Hippocampal formation (tissue), 2 donors: ENCODE measurements at places on chromosomes 6 and 20.

DNA sequence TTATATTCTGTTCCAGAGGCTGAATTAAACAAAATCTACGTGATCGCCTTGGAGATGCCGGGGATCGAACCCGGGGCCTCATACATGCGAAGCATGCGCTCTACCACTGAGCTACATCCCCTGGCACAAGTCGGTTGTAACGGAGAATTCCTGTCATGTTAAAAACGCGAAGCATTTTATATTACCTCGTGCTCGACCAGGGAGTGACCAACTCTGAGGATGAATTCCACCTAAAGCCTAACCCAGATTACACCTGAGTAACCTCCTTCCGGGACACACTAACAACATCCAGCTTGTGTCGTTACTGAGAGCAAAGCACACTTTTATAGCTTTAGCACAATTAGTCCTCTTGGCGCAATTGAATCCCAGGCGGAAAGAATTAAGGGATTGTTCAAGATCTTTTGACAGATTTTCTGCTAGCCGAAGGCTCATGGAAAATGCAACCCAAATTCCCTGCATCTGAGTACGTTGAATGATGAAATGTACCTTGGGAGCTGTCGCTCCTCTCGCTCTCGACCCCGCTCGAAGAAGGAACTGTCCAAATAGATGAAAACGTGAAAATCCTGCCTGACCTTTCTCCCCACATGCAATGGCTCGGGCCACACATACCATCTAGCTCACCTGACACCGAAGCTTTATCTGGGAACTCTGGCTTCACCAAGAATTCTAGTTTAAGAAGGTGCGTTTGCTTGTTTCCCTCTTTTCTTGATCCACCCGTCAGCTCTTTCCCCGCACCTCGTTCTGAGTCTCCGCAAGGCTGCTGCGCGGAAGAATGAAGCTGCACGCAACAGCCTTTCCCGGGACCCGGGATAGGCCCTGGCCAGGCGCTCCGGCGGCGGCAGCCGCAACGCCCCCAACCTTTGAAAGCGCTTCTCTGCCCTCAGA is 148.3 kb downstream of the GPX5 start:
- DNase-seq: peak; percentile 40

DNA sequence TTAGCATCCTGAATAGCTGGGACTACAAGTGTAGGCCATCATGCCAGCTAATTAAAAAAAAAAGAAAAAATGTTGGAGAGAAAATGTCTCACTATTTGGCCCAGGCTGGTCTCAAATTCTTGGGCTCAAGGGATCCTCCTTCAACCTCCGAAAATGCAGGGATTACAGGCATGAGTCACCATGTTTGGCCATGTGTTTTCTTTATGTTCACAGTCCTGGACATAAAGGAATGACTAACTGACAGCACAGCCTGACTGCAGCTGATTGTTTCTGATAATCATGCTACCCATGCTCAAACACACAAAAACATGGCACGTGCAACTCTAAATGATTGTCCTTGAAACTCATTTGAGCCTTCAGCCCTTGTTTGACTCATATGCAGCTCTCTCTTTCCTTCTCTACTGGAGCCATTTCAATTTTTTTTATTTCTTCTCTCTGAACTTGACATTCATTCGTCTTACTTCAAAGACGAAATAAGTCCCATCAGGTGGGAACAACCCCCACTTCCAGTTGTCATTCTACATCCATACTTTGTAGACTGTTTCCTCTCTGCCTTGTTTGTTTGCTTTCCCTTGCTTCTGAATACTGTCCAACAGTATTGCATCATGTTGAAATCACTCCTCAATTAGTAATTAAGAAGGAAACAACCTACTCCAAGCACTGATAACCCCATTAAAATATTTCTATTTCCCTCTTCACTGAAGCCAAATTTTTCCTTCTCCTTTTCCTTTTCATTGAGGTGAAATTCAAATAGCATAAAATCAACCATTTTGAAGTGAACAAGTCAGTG is 413.0 kb downstream of the BMP2 start:
- no peak for DNase-seq

GRCh38 chr6:157453978-157454377 is 73.0 kb downstream of the ZDHHC14 start:
- no peak for DNase-seq

GRCh38 chr6:111894272-111894671 is 21.0 kb upstream of the FYN start:
- no peak for DNase-seq

DNA sequence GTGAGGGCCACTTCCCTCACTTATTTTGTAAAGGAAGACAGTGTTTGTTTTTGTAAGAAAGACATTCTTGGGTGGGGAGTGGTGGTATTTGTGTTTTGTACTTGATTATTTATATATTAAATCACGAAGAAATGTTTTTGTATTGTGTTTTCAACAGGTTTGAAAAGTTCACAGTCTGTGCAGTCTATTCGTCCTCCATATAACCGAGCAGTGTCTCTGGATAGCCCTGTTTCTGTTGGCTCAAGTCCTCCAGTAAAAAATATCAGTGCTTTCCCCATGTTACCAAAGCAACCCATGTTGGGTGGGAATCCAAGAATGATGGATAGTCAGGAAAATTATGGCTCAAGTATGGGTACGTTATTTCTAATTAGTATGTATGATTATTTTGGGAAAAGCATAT is 137.2 kb downstream of the NCOA3 start:
- no peak for DNase-seq

- no peak for DNase-seq
Observed at GRCh38 chr6:135277422-135277821, 96.3 kb downstream of the MYB start.

GRCh38 chr6:13528777-13529343 is 41.5 kb upstream of the GFOD1 start:
- DNase-seq: no peak

GRCh38 chr6:139839506-139840156 is 465.2 kb upstream of the CITED2 start:
- no peak for DNase-seq

- no peak for DNase-seq
Observed at GRCh38 chr6:15536198-15536955, 126.5 kb downstream of the DTNBP1 start.

DNA sequence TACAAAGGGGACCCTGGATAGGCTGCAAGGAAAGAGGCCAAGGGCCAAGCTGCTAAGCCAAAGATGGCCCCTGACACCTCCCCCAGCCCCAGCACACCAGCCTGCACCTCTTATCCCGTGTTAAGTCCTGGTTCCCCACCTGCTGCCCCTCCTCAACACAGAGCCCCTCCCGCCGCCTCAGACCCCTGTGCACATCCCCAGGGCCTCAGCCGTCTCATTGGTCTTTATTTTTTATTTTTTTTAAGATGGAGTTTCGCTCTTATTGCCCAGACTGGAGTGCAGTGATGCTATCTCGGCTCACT is 37.1 kb upstream of the MDFI start:
- no peak for DNase-seq

DNA sequence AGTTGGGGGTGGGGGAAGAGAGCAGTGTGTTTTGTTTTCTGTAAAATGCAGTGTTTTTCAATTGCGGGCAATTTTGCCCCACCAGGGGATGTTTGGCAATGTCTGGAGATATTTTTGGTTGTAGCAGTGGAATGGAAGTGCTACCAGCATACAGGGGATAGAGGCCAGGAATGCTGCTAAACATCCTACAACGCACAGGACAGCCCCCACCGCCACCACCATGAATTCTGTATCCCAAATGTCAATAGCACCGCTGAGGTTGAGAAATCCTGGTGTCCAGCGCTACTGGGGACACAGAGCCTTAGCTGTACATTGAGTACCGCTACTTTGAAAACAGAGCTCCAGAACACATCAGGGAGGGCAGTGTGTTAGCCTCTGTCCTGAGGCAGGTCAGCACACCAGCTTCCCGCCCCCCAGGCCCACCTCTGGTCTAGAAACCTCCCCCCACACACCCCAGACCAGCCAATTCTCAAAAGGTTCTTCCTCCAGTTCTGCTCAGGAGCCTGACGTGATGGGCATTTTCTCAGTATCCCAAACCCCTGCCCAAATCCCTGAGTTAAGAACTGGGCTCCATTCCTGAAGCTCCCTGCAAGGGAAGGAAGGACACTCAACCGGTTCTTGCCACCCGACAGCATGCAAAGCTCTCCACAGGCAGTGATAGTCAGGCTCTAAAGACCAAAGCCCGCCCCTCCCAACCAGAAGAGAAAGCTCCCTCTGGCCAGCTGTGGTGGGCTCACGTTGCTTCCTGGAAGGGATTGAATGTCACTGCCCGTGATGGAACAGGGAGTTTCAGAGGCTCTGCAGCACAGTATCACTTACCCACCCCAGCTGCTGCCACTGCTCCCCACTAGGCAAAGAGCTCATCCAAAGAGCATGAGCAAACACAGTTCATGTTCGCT is 321.5 kb upstream of the JARID2 start:
- DNase-seq: no peak

DNA sequence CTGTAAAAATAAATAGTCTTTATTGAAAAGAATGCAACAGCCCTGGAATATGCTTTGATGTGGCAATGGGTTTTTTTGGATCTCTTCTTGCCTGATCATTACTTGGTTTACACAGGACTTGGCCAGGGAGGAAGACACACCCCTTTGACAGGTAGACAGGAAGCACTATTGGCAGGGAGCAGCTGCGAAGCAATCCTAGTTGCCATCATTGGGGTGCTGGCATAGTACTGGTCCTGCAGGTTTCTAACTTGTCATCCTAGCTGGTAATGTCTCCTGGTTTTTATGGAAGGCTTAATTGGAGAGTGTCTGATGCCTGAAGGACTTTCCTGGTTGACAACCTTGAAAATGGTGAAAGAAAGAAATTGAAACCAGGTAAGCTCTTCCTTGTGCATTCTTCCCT is 71.2 kb upstream of the CCN6 start:
- DNase-seq: no peak

DNA sequence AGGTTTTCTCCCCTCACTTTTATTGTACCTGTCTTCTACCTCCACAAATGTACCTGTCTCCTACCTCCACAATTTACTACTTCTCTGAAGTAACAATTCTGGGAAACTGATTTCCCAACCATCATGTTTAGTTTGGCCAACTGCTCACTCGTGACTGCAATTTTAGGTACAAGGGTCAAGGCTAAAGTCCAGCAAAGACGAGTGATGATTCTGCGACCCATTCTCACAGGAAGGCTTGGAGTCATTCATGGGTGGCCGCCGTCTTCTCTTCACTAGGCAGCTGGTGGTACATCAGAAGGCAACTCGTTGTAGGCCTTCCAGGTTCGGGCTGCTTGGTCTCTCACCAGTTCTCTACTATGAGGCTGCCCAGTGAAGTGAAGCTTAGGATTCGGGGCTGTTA is 483.8 kb upstream of the JARID2 start:
- DNase-seq: no peak

DNA sequence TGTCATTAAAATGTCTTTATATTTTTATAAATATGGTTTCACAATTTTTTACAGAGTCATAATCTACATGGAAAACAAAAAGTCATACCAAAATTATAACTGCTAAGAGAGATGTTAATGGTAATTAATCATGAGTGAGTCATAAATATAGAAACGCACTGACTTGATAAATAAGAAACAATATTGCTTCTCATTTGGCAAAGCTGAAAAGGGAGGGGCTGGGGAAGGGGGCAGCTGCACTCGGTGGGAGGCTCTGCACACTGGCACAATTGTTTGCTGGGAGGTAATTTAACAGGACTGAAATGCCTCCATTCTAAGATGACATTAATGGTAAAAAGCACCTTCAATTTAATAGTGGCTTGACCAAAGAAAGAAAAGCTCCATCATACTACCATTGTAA is 133.3 kb upstream of the AGPAT4 start:
- no peak for DNase-seq

DNA sequence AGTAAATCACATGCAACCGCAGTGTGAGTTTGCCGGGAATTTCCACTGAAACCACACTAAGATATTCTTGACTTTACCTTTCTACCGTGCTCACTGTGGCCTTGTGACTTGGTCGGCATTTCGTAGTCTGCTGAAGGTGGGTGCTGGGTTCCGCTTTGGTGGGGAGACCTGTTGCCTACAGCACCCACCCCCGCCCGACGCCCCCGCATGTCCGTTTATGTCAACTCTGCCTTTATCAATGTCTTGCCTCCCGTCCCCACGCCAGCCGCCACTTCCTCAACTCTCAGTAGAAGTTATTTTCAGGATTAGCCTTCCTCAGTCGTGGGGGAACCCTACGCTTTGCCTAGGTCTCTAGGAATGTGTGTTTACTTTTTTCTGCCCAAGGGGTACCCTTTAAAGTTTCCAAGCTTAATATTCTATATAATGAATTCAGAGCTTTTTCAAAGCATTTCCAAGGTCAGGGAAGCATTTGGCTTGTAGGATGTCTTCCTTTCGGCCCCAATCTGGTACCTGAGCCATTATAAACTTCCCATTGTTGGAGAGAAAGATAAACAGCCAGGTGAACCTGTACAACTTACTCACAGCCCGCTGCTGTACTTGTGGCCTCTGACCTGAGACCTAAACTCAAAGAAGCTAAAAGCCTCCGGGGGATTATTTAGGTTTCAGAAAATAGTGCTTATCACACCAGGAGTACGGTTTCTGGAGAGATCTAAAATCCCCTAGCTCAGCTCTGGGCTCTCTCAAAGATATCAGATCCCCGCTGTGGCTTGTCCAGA is 54.2 kb downstream of the TBC1D7 start:
- DNase-seq: peak; percentile 12

DNA sequence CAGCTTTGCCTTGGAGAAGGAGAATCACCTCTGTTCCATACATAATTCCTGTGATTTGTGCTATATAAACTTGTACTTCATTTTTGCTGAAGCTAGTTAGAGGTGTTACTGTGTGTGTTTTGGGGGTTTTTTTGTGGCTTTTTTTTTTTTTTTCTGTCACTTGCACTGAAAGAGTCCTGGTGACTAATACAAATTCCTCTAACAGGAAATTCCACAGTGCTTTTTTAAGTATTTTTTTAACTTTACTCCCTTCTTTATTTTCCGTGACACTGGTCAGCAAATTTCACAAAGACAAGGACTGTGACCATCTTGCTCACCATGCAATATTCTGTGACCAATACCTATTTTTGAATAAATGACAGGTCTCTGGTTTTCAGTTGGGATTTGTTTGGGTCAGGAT is 110.5 kb downstream of the ISM1 start:
- DNase-seq: no peak

DNA sequence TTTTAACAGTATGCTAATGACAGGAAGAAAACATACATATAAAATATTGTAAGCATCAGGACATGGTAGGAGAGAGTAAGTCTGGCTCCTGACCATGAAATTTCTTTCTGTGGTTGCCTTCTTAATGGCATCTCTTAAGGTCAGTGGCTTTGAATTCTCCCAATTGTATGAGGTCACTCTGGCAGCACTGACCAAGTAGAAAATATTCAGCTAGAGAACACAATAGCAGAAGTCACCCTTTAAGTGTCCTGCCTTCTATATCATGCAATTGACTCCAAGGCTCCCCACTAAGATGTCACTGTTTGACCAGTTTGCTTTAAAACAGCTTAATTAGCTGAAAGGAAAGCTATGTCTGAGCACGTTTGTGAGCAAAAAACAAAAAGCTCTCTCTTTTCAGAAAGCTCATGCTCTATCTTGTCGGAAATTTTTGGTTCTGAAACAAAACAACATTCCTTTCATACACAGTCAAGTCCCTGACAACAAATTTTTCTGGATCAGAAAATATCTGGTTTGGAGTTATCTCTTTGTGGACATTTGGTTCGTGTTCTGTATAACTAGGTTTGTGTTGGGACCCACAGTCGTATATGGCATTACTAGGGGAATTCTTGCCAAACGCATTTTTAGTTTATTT is 120.9 kb upstream of the IFNGR1 start:
- DNase-seq: no peak

- no peak for DNase-seq
Observed at GRCh38 chr6:128493877-128494276, 26.5 kb downstream of the PTPRK start.
